ENCODE measurements at places on chromosomes 2 and 18.

DNA sequence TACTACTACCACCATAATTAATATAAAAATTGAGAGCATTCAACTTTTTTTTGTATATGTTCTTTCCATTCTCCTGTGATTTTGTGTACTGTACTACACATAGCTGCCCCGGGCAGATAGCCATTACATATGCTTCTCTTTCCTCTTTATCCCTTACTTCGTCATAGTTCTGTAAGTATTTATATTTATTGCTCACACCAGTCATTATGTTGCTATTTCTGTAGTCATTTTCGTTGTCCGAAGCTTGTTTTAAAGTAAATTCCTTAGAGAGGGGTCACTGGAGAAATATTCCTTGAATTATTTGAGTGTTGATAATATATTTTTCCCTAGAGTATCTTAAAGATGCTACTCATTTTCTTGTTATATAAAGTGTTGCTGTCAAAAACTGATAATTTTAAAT, 144.0 kb downstream of the CLIP4 start:
- DNase-seq = no peak

GRCh38 chr2:74414881-74415761, 6.3 kb downstream of the C2orf81 start:
- no peak for DNase-seq

DNA sequence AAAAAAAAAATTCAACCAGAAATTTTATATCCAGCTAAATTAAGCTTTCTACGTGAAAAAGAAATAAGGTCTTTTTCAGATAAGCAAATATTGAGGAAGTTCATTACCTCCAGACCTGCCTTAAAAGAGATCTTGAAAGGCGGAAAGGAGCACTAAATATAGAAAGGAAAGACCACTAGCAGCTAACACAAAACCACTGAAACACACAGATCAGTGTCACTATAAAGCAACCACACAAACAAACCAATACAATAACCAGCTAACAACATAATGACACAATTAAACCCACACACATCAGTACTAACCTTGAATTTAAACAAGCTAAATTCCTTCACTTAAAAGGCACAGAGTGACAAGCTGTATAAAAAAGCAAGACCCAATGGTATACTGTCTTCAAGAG, 958.3 kb downstream of the TSN start:
- no peak for DNase-seq

GRCh38 chr2:107466241-107466640, 360.5 kb upstream of the RGPD4 start:
- DNase-seq = no peak

DNA sequence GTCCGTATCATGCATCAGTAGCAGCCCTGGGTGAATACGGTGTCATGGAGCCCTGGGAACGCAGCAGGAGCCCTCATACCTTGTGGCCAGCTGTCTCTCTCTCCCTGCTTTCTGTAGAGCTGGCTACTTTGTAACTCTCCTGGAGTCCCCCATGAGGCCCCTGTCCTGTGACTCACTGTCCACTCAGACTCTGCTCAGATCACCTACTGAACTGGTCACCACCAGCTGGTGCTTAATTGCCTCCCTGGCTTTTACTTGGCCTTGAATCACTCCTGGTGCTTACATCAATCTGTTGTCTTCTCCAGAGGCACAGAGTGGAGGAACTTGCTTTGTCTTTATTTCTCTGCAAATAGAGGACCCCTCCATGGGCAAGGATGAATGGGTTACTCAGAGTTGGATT, 172.7 kb downstream of the HRH4 start:
- DNase-seq = no peak

DNA sequence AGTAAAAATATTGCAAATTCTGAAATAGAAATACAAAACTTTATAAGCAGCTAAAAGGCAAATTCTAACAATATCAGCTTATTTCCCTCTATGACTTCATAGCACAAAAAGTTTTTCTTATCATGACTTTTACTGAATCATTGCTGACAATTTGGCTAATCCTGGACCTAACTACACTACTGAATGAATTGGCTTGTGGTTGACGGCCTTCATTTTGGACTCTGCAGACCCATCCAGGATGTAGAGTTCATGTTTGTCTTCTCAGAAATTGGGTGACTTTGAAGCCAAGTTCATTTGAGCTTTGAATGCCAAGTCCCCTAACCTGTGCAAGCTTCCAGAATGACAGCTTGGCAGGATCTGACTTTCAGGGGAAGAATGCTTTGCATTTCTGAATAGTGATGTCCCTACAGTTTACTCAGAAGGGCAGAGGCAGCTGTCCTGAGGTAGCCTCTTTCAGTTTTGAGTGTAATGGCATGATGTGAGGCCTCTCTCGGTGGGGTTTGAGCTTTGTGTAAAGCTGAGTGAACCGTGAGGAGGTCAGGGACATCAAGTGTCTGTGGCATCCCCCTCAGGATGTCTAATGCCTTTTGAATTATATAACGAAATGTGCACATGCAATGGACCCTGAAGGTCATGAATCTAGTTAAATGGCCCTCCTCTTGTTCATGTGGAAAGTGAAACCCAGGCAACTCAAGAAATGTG, 48.0 kb downstream of the EFEMP1 start:
- DNase-seq = no peak

- no peak for DNase-seq
These were observed 18.3 kb downstream of the LIMS1 start for GRCh38 chr2:108552566-108552965.

DNA sequence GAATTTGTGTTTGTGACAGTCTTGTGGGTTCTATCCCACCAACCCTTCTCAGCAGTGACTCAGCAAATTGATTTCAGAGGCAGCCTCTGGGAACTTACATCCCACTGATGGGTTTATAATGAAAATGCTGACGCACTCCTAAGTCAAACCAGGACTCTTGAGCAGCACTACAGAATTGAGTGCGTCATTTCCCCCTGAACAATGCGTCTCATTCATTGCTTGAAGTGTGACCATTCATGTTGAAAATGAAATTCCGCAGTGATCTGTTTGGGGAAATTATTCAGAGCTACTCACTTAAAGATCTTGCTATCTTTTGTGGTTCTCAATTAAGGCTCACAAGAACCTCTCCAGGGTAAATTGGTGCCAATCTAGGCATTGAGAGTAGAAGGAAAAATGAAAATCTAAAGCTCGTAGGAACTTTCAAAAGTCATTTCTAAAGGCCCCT, 417.7 kb upstream of the SLC14A2 start:
- DNase-seq = no peak

GRCh38 chr2:68094111-68094510, 31.3 kb upstream of the C1D start:
- no peak for DNase-seq

- no peak for DNase-seq
These were observed 90.0 kb upstream of the NCKAP5 start for GRCh38 chr2:133658020-133658903.

DNA sequence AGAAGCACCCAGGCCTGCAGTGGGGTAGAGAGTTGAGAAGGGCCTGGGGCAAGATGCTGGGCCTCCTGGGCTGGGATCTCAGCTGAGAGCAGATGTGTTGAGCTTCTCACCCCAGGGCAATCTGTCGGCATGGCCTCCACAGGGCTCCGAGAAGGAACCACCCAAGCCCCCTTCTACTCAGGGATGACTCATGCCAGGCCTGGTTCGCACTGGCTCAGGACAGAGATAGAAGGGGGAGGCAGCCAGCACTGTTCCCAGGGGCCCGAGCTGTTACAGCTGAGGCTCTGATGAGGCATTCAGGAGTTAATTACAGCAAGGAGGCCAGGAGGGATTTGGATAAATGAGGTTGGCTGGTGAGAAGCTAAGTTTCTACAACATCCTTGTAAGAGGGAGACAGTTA, 62.5 kb downstream of the CENPO start:
- DNase-seq = peak; percentile 13

DNA sequence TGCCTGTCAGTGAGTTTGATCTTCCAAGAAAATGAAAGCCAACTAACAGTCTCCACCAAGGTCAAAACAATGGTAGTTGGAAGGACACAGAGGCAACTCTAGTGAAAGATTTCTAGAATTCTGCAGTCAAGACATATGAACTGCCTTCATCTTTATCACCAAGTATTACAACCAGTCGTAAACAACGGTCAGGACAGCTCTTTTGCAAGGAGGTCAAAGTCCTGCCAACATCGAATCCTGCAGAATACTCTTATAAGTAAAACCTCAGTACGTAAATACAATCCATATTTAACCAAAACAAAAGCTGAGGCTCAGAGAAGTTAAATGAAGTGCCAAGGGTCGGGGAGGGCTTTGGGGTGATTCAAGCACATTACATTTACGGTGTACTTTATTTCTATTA, 3.1 kb downstream of the FEZ2 start:
- no peak for DNase-seq

DNA sequence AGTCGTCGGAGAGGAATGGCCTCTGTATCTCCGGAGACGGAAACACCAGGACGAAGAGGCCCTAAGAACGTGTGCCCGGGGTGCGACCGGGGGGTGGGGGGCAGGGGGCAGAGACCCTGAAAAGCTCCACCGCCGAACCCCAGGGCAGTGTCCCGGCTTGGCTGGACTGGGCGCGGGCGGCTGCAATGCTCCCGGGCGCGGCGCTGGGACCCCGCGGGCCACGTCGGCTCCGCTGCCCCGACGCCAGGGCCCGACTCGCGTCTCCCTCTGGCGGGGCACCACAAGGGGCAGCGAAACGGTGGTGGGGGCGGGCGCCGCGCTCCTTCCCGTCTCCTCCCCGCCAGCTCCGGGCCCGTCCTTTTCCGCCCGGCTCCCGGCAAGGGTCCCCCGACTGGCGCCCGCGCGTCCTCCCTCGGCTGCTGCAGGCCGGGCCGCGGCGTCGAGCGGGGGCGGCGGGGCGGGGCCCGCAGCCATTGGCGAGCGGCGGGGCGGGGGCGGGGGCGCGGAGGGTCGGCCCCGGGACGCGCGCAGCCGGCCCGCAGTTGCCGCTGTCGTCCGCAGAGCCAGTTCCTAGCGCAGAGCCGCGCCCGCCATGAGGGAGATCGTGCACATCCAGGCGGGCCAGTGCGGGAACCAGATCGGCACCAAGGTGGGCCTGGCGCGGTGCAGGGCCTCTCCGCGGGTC, at the start of gene TUBB6:
TUBB6 (plus strand) TSS at position 541 of the 685 bp plus-strand sequence; CDS start at position 593, 52 bp downstream.
- no peak for DNase-seq

DNA sequence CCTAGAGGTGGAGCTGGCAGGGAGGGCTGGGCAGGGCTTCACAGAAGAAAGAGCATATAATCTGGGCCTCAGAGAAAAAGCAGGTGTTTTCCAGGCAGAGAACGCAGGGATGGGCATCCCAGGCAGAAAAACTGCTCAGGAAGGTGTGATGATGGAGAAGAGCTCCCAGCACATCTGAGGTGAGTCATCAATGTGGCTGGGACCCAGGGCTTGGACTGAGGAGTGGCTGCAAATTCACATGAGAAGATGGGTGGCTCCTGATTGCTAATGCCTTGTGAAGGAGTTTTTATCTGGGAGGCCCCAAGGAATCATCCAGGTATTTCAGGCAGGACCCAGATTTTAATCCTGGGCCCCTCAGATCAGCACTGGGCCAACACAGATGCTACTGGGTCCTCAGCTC, 10.2 kb downstream of the IL1F10 start:
- no peak for DNase-seq

DNA sequence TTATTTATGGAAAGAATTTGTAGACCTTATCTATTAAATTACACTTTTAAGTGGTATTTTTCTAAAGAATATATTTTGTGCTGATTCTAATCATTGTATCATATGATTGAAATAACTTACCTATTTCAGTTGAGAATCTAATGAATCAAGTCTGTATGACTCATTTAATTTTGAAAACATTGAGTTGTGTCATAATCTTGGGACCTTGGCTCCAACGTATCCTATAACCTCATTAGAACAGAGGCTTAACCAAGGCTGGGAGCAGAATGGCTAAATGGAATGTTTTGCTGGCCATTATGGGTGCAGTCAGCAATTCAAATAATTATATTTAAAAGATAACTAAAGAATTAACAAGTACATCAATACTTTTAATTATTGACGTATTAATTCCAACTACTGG, 19.6 kb upstream of the GULP1 start:
- DNase-seq = no peak

DNA sequence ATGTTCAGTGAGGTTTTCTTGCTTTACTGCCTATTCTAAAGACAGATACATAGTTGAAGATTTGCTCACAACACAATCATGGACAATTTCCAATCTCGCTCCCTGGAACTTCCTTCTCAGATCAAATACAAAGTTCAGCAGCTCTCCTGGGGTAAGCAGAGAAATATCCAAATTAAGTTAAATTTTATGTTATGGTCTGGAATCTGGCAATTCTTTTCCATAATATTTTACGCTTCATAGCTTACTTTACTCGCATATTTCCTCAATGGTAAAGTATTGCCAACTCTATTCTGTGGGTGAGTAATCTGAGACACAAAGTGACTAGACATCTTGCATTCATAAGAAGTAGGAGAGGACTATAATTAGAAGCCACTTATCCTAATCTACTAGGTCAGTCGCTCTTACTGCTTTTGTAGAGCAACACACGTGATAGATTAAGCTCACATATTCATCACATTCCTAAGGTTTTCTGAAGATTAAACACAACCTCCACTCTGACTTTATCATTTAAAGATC, 529.4 kb downstream of the CCDC85A start:
- DNase-seq = no peak

GRCh38 chr2:132937629-132938028, 267.6 kb upstream of the LYPD1 start:
- DNase-seq = no peak

DNA sequence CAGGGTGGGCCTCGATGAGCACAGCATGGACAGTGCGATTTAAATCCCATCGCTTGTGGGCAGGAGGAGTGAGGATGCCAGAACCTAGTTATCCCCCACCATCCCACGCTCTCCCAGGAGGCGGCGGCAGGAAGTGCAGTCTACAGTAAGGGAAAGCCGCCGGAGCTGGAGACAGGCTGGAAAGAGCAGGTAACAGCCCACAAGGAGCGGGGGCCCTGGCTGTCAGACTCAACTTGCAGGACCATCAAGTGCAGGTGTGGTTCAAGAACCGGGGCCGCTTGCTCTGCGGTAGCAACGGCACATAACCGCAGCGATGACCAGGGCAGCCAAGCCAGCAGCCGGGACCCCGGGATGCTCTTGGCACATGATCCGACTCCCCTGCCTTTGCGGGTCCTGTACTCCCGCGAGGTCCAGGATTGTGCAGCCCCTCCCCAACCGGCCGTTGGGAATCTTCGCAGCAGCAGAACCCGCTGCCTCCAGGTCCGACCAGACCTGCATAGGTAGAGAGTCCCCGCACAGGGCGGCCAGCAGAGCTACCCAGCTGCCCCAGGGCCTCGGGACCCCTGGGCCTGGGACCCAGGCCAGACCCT, 82.1 kb downstream of the BIN1 start:
- DNase-seq = no peak
